ELF-1 (cell line): ENCODE measurements at places on chromosomes 11 and 22.

DNA sequence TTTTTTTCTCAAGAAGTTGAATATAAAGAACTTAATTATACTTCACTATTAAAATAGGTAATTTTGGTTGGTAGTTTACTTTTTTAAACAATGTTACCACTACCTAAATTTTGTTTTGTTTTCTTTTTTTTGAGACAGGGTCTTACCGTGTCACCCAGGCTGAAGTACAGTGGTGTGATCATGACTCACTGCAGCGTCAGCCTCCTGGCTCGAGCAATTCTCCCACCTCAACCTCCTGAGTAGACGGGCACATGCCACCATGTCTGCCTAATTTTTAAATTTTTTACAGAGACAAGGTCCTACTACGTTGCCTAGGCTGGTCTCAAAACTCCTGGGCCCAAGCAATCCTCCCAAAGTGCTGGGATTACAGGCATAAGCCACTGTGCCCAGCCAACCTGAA lies 17.6 kb downstream of the SPCS2 start:
- no peak for DNase-seq

GRCh38 chr22:36811094-36811800 lies 5.6 kb downstream of the PVALB start:
- DNase-seq, result no peak

DNA sequence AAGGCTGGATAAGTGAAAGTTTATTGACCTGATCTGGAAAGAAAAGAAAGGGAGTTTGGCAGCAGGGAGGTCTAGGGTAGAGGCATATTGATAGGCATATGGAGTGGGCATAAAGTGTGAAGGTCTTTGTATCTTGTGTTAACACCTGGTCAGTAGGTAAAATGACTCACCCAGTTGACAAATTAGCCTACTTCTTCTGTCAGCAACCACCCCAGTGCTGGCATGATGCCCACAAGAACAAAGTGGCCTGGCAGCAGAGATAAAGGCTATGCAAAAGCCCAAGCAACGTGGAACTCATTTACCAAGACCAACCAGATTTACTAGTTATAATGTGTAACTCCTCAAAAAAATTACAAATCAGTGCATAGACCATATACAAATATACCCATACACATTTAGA lies 4.9 kb downstream of the OR10A3 start:
- DNase-seq, result no peak

- peak; percentile 12 for DNase-seq
Observed at GRCh38 chr11:84673753-84674152, 953.4 kb downstream of the DLG2 start.

GRCh38 chr22:33920197-33920540 lies at the start of gene LARGE1:
Gene LARGE1, minus strand, starts transcription at chr22:33920476.
- no peak for DNase-seq

DNA sequence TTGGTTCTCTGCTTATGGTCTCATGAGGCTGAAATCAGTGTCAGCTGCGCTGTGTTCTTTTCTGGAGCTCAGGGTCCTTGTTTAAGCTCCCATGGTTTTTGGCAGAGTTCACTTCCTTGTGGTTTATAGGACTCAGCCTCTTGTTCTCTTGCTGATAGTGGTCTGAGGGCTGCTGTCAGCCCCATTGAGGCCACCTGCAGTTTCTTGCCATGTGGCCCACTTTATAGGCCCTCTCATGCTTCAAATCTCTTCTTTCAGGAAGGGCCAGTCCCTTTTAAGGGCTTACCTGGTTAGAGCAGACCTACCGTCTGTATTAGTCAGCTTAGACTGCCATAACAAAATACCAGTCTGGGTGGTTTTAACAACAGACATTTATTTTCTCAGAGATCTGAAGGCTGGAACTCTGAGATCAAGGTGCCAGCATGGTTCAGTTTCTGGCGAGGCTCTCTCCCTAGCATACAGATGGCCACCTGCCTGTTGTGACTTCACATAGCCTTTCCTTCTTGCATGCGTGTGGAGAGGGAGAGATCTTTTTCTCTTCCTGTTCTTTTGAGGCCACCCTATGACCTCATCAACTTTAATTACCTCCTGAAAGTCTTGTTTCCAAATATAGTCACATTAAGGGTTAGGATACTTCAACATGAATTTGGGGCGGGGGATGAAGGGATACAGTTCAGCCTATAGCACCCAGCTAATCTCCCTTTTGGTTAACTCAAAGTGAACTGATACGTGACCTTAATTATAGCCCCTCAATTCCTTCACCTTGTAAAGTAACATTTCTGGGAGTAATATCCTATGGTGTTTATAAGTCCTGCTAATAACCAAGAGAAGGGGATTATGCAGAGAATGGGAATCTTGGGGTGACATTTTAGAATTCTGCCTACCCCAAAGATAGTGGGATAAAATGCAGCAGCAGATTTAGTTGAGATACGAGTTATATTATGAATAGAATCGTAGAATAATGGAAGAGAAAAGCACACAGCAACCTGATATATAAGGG lies 131.8 kb downstream of the UVRAG start:
- DNase-seq, result peak; percentile 8

GRCh38 chr11:68053117-68053516 lies 14.3 kb downstream of the TCIRG1 start:
- DNase-seq, result no peak

- DNase-seq, result no peak
Observed at GRCh38 chr11:73113426-73113825, 28.7 kb downstream of the FCHSD2 start.

- no peak for DNase-seq
Observed at GRCh38 chr11:68311160-68312116, 953 bp upstream of the LRP5 start.

DNA sequence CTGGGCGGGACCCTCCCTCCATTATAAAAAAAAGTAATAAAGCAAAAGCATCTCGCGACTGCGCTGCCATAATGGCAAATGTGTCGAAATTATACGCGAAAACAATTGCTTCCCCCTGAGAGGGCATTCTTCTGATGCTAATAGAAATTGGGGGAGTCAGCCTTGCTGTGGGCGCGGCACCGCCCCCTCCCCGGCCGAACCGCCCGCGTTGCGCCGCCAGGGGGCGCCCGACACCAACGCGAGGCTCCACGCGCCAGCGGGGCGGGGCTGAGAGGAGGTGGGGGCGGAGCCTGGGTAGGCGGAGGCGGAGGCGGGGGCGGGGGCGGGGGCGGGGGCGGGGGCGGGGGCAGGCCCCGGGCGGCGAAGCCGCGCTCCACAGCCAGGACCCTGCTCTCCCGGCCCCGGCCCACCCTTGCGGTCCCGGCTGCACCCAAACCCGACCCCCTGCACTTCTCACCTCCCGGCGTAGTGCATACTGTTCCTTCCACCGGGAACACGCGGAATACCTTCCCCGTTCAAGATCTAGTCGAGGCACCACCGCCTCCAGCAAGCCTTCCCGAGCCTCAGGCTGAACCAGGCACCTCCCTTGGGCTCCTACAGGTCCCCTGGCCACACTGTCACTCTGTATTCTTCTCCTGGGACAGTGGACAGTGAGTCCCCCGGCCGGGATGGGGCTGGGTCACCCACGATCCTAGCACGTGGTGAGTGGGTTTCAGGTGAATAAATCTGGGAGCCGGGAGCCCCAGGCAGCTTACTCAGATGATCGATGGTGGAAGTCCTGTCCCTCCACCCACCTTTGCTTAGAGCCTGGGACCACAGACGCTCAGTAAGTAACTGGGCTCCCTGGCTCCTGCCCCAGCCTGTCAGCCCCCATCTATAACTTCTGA lies 15.5 kb upstream of the UPK3A start:
- peak; percentile 88 for DNase-seq

DNA sequence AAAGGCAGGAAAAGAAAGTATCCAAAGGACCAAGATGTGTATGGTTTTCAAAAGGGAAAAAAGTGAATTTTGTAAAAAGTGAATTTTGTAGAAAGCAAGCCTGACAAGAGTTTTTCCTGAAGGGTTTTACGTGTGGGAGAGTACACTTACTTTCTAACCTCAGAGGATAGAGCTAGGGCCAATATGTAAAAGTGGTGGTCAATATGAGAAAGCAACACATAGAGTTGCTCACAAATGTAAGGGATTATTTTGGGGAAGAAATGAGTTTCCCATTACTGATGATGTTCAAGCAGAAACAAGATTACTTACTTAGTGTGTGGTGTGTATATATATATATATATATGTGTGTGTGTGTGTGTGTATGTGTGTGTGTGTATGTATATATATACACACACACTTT lies 162.5 kb downstream of the SWAP70 start:
- no peak for DNase-seq

GRCh38 chr11:130403271-130403804 lies 25.1 kb downstream of the ADAMTS8 start:
- DNase-seq, result peak; percentile 73

DNA sequence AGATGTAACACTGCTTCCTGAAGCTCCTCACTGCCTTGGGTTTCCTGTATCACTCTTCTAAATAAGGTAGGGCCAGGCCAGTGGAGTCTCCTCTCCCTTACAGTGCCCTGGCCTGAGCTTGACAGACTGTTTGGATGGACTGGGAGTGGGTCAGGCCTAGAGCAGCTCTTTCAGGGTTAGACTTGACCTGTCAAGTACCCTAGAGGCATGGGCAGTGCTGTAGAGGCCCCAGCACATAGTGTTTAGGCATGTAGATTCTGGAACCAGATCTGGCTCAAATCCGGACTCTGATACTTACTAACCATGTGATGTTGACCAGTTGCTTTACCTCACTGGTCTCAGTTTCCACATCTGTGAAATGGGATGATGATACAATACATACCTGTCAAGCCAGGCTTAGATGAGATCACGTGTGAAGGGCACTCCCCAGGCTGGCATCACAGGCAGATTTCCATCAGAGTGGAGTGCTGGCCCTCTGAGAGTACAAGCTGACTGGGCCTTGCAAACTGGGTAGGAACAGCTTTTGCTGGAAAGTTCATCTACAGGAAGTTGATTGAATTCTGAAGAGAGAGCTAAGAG lies 1.4 kb upstream of the MICAL2 start:
- DNase-seq, result no peak

- no peak for DNase-seq
Observed at GRCh38 chr11:11588243-11588642, 33.6 kb downstream of the GALNT18 start.

DNA sequence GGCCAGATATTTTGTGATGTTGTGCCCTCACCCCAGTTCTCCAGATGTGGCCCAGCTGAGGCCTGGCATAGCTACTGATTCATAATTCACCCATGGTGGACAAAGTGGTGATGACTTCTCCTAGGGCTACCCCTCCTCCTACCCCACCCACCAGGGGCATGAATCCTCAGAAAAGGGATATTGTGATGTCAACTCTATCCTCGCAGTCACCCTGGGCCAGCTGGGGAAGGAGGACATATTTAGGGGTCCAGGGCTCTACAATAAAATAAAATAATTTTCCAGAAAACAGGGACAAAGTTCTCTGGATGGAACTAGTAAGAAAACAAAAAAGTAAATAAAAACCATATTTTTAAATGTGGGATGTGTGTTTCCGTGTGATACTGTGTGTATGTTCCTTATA lies at the start of gene UBQLNL:
Gene UBQLNL, minus strand, starts transcription at position 101 of the 400 bp plus-strand sequence. CDS start 258 bp downstream, outside the sequence.
- DNase-seq, result no peak

GRCh38 chr11:83818349-83818748 lies 532.2 kb upstream of the CCDC90B start:
- DNase-seq, result no peak

- DNase-seq, result no peak
Observed at GRCh38 chr11:11865449-11865848, 23.7 kb downstream of the USP47 start.

DNA sequence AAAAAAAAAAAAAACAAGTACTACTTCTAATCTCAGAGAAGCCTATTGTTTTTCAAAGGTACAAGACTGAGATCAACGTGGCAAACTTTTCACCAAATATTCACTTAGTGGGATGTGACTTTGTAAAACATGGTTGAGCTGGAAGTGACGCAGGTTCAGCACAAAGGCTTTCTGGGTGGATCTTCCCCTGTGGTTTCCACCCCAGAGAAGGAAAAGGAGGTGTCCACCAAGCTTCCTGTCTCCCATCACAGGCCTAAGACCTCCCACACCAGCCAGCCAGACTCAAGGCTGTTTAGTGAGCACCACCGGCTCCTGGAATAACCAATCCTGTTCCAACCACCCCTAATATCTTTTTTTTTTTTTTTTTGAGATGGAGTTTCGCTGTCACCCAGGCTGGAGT lies 5.7 kb downstream of the TMEM184B start:
- no peak for DNase-seq

- DNase-seq, result no peak
Observed at GRCh38 chr11:76083563-76084451, 122.5 kb downstream of the WNT11 start.

- peak; percentile 94 for DNase-seq
Observed at GRCh38 chr11:46617134-46617971, at the start of the genes ATG13 and HARBI1. Gene ATG13, plus strand, starts transcription at chr11:46617553. Its CDS starts 26,739 bp downstream, at chr11:46644292. Gene HARBI1, minus strand, starts transcription at chr11:46617227. Its CDS starts 990 bp downstream, at chr11:46616237.

GRCh38 chr22:21014726-21015465 lies at the start of gene P2RX6:
Gene P2RX6, plus strand, starts transcription at chr22:21015165. Its CDS starts 10 bp downstream, at chr22:21015175.
- DNase-seq, result peak; percentile 92

GRCh38 chr11:126485021-126485792 lies 129.7 kb downstream of the ST3GAL4 start:
- DNase-seq, result no peak

- no peak for DNase-seq
Observed at GRCh38 chr11:130388607-130389205, 39.7 kb downstream of the ADAMTS8 start.

DNA sequence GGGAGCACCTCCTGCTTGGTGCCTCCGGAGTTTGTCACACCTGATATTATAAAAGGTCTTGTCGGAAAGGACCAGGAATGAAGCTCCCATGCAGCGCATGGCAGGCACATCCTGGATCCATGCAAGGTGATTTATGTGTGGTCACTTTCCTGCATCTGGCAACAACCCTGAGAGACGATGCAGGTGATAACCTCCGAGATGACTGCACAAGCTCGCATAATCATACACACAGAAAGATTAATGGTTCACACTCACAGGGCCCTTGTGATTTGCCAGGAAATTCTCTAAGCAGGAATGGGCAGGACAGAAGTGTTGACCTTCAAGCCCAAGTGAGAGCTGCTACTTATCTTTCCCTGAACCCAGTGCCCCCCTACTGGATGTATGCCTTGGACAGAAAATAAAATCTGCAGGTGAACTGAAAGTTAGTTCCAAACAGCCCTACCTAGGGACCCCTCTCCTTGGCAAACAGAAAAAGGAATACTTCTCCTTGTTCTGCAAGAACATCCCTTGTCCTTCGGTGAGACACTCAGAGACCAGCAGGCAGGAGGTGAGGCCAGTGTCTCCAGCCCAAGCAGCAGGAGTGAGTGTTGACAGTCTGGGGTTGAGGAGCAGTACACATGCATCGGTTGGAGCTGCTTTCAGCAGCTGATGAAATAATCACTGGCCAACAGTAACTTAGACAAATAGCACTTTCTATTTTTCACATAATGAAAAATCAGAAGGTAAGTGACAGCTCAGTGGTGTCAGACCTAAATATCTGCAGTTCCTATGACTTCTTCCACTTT lies 619.4 kb upstream of the B3GAT1 start:
- no peak for DNase-seq
